ENCODE measurements at places on chromosomes 3 and 15.

GRCh38 chr3:160665784-160666526 is 11.0 kb upstream of the ARL14 start:
- H3K4me3 ChIP-seq: no peak overlapping the region
- no peak for DNase-seq
- no peak overlapping the region for H3K27ac ChIP-seq
- peaks cover 5% of the 10 kb centered on the region for H3K4me1 ChIP-seq
- no peaks in the 10 kb centered on the region for H3K36me3 ChIP-seq

GRCh38 chr15:29668120-29668602 is 154.1 kb downstream of the TJP1 start:
- H3K27me3 ChIP-seq: peaks cover 2% of the 10 kb centered on the region
- H3K36me3 ChIP-seq: no peaks in the 10 kb centered on the region
- DNase-seq: peak; percentile 82
- H3K4me1 ChIP-seq: peaks cover 5% of the 10 kb centered on the region
- H3K27ac ChIP-seq: no peak overlapping the region

GRCh38 chr3:55369141-55369847 is 117.8 kb downstream of the WNT5A start:
- H3K4me3 ChIP-seq: no peak overlapping the region
- no peaks in the 10 kb centered on the region for H3K4me1 ChIP-seq
- H3K36me3 ChIP-seq: no peaks in the 10 kb centered on the region
- no peak for DNase-seq
- H3K27ac ChIP-seq: no peak overlapping the region
- no peaks in the 10 kb centered on the region for H3K27me3 ChIP-seq

- H3K27ac ChIP-seq: no peak overlapping the region
- H3K4me3 ChIP-seq: peak overlapping the region; percentile 60
- no peaks in the 10 kb centered on the region for H3K4me1 ChIP-seq
- no peaks in the 10 kb centered on the region for H3K36me3 ChIP-seq
- no peak for DNase-seq
These were observed 1.5 kb downstream of the CTDSPL start for GRCh38 chr3:37862903-37863815.

DNA sequence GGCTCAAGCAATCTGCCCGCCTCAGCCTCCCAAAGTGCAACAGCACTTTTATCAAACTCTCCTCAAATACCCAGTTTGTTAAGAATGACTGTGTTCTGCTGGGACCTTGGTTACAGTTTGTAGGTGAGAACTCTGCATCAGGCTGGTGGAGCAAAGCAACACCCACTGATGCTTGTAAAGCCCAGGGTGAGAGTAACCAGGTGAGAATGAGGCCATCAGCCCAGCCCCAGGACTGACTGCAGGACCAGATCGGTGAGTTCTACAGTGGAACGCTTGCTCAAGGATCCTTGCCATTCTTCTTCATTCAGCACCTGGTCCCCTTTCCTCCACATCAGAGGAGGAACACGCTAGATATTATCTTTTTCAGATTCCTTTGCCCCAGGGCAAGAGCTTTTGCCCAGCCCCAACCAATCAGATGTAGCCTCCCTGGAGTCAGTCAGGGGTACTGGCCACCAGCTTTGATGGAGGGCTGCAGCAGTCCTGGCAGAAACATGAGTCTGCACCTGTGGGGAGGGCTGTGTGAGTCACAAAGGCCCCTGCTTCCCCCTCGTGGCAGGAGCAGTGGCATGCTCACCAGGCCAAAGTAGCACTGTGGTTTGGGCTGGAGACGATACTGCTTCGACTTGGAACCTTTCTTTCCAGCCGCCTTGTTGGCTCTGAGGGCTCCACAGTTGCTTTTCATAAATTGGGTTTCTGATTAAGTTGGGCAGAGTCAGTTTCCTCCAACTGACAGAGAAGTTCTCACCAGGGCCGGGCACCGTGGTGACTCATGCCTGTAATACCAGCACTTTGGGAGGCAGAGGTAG is 3.5 kb upstream of the SHISA5 start:
- no peaks in the 10 kb centered on the region for H3K27me3 ChIP-seq
- H3K27ac ChIP-seq: no peak overlapping the region
- no peak overlapping the region for H3K4me3 ChIP-seq
- H3K36me3 ChIP-seq: peaks cover 4% of the 10 kb centered on the region
- DNase-seq: peak; percentile 55

DNA sequence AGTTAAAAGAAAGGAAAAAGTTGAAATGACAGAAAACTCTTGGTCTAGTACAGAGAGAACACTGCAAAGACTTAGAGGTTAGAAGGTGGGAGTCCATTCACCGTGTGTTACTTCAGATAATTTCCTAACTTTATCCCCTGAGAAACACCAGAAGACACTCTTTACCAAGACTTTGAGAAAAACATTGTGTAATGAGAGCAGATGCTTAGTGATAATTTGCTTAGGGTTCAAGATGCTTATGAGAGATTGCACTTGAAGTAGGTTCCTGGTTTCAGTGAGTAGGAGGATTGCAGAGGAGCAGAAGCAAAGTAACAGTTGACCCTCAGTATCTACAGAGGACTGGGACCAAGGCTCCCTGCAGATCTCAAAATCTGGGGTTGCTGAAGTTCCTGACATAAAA is 594.1 kb downstream of the NR2F2 start:
- DNase-seq: no peak
- H3K27ac ChIP-seq: no peak overlapping the region
- no peak overlapping the region for H3K4me3 ChIP-seq
- H3K36me3 ChIP-seq: no peaks in the 10 kb centered on the region
- H3K27me3 ChIP-seq: no peaks in the 10 kb centered on the region

GRCh38 chr3:25724948-25725645 is 58.1 kb downstream of the NGLY1 start:
- H3K36me3 ChIP-seq: no peaks in the 10 kb centered on the region
- H3K4me1 ChIP-seq: peaks cover 2% of the 10 kb centered on the region
- no peak overlapping the region for H3K4me3 ChIP-seq
- DNase-seq: no peak
- peaks cover 2% of the 10 kb centered on the region for H3K27me3 ChIP-seq
- no peak overlapping the region for H3K27ac ChIP-seq

GRCh38 chr3:55327131-55327920 is 159.8 kb downstream of the WNT5A start:
- H3K4me1 ChIP-seq: no peaks in the 10 kb centered on the region
- no peak overlapping the region for H3K27ac ChIP-seq
- H3K27me3 ChIP-seq: peaks cover 2% of the 10 kb centered on the region
- H3K36me3 ChIP-seq: no peaks in the 10 kb centered on the region
- no peak overlapping the region for H3K4me3 ChIP-seq
- DNase-seq: no peak

GRCh38 chr15:69373406-69373805 is 40.7 kb upstream of the KIF23 start:
- H3K36me3 ChIP-seq: peaks cover under 1% of the 10 kb centered on the region
- H3K4me3 ChIP-seq: no peak overlapping the region
- no peaks in the 10 kb centered on the region for H3K27me3 ChIP-seq
